ENCODE measurements at places on chromosomes 12 and 14.

DNA sequence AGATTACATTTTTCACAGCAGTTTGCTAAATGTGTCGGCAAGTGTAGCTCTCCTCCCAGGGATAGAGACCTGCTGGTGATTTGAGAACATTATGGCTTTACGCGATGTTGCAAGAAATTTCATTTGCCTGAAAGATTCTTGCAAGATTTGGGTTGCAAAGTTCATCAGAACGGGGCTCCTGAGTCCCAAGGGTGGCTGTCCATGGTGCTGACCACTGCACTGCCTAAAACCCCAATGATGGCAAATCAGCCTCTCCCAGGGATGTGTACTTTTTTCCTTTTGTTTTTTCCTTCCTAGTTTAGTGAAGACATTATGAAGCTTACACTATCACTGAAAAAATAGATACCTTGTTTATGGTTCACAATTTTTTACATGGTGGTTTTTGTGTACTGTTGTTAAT is 85.4 kb downstream of the WSCD2 start:
- peak; percentile 48 for DNase-seq

- no peak for DNase-seq
These were observed 884 bp downstream of the CAPRIN2 start for GRCh38 chr12:30753751-30754382.

DNA sequence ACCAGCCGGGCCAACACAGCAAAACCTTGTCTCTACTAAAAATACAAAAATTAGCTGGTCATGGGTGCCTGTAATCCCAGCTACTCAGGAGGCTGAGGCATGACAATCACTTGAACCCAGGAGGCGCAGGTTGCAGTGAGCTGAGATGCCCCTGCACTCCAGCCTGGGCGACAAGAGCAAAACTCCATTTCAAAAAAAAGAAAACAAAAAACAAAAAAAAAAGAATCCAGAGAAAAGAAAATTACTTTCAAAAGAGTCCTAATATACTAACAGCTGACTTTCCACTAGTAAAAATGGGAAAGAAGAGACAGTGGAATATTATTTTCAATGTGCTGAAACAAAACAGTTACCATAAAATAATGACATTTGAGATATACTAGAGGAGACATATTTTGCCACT is 8.3 kb upstream of the INSM2 start:
- DNase-seq, result no peak

DNA sequence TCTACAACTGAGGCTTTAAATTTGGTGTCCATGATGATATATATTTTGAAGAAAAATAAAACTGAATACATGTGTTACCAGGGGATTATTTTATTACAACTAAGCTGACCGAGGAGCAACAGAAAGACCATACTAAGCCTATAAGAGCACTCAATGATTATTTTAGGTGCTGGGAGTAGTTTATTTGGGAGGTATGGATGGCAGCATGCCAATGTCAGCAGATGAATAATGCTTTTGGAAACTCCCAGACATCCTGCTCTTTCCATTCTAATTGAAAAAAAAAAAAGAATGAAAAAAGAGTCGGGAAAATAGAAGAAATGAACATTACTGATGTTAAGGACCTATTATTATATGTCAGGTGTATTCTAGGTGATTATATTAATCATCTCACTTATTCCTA is 441.2 kb downstream of the BTG1 start:
- DNase-seq, result no peak

- DNase-seq, result no peak
These were observed 3.5 kb downstream of the CPNE6 start for GRCh38 chr14:24074625-24075484.

DNA sequence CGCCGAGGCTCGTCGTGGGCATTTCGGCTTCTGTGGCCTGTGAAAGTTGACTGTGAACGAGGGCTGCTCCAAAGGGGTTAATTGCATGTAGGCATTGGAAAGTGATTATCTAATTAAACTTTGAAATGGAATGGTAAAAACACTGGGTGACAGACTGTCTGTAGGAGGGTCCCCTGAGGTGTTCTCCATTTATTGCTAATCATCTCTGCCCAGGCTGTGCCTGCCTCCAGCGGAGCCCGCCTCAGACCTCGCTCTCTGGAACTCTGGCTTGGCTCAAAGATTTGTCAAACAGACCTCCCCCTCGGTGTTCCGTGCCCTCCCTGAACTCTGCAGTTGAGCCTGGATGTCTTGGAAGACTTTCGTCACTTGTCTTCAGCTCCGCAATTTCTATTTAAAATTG is 50.2 kb upstream of the VRK1 start:
- no peak for DNase-seq

DNA sequence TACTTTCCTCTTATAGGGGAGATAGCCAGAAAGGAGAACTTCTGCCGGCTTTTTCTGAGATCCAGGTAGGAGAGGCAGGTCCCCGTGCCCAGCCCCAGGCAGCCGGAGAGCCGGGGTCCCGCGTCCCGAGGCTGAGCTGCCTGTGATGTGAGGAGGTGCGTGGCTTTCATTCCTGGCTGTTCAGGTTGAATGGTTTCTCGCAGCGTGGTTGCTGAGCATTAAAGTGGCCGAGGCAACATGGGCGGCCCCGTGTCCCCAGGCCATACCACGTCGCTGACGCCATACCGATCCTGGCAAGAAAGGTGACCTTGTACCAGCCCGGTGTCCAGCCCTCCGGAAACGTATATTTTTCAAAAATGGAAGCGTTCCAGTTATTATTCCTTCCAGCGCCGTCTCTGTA is 116.7 kb upstream of the MYL2 start:
- no peak for DNase-seq

DNA sequence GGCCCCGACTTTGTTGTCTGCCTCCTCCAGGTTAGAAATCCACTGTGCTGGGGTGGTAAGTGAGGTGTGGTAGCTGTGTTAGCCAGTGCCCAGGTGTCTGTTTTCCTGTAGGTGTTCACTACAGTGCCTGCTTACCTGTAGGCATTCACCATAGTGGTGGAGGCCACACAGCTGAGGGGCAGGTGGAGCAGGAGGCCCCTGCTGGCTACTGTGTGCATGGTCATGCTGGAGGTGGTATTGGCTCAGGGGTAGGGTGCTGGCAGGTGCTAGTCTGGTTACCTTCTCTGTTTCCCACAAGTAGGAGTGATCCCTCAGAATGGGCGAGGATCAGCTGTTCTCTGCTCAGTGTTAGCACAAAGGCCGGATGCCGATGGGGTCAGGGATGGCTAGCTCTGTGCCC is 217.3 kb downstream of the SYT10 start:
- no peak for DNase-seq

- DNase-seq, result no peak
These were observed 222.8 kb downstream of the SOX5 start for GRCh38 chr12:23726646-23727045.

- DNase-seq, result no peak
These were observed 487.8 kb downstream of the KCNH5 start for GRCh38 chr14:62557416-62557815.

DNA sequence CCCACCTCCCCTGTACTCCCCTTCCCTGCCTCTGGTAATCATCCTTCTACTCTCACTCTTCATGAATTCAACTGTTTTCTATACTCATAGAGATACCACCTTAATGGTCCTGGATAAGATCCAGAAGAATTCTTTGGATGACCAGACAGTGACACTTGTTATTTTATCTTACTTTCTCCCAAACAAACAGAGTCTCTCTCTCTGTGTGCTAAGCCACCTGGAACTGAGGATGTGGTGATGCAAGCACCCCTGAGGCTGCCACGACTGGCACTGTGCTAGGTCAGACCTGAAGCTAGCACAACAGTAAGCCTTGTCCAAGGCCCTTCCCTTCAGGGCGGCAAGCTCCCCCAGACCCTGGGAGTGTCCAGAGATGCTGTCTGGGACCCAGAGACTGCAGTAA is 250.2 kb downstream of the C12orf50 start:
- no peak for DNase-seq

GRCh38 chr12:113932381-113933196 is 33.5 kb downstream of the RBM19 start:
- no peak for DNase-seq

DNA sequence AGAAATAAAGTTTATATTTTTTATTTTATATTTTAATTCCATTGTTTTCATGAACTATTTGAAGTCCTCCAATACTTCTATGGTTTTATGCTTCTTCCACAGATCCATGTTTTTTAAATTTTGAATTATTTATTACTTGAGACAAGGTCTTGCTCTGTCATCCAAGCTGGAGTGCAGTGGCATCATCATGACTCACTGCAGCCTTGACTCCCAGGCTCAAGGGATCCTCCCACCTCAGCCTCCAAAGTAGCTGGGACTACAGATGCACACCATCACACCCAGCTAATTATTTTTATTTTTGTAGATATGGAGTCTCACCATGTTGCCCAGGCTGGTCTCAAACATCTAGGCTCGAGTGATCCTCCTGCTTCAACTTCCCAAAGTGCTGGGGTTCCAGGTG is 28.8 kb upstream of the DLGAP5 start:
- DNase-seq, result no peak

GRCh38 chr14:97644365-97644764 is 847.2 kb downstream of the VRK1 start:
- DNase-seq, result no peak

DNA sequence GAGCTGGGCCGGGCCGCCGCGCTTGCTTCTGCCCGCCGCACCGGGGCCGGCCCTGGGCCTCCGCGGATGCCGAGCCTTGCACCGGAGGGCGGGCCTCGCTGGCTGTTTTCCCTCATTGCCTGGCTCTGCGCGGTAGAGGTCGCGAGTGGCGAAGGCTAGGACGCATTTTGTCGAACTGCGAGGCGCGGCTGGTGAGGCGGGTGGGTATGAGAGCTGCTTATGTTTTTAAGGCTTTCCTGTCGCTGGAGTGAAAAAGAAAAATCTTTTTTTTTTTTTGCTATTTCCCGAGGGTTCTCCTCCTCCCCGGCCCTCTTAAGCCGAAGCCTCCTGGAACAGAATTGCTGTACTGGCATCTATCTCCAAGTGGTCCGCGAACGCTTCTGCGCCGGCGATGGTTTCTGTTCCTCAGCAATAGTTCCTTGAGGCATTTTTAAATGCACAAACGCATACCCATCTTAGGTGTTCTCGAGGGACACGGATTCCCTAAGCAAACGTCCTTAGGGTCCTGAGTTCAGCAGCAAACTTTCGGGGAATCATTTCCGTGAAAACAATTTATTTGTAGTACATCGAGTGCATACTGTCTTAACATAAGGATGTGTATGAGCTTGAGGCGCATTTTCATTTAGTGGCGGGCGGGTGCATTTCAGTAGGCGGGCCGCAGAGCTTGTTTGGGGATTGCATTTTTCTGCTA is 631 bp downstream of the RESF1 start:
- DNase-seq, result peak; percentile 84

DNA sequence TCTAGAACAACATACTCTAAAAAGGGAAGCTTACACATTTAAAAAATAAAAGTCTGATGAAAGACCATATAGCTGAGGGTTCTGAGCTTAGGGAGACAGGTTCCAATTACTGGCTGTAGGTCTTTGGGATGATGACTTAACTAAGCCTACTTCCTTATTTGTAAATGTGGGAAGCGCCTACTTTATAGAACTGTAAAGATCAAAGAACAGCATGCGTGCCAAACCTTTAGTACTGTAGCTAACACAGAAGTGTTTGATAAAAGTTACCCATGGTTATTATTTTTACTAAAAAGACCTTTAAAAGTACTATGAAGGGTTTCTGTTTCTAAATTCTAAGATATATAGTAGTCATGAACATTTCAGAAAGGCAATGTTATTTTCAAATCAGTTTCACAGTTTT is 35.7 kb downstream of the STK38L start:
- DNase-seq, result no peak

DNA sequence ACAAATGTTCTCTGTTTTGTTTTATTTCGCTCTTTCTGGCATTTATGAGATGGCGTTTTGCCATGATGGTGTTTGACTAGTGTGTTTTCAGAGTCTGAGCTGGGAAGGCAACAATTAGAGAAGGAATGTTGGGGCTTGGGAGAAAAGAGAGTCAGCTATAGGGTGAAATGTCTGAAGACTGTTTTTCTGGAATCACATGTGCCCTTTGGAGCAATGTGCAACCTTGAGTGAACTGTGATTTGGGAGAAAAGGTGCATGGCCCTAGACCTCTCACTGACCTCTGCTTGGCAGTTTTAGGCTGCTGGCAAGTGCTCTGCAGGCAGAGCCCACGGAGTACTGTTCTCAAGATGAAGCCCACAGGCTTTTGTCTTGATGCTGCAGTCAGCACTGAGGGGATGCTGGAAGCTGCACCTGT is 379.9 kb upstream of the PDE3A start:
- DNase-seq, result no peak

DNA sequence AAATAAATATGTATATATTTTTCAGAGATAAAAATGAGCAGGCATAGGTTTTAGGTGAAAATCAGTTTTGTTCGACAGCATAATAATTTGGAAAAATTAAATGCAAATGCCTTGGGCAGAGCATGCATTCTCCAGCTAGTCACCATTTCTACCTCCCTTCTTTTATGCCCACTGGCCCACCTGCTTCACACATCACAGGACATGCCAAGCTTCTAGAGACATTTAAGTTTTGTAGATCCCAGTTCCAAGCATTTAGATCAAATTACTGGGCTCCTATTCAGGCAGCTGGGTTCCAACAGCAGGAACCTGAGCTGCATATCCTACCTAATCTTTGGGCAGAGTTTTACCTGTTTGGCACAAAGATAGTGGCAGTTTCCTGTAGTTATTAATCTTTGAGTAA is 67.6 kb upstream of the SLC38A4 start:
- no peak for DNase-seq

DNA sequence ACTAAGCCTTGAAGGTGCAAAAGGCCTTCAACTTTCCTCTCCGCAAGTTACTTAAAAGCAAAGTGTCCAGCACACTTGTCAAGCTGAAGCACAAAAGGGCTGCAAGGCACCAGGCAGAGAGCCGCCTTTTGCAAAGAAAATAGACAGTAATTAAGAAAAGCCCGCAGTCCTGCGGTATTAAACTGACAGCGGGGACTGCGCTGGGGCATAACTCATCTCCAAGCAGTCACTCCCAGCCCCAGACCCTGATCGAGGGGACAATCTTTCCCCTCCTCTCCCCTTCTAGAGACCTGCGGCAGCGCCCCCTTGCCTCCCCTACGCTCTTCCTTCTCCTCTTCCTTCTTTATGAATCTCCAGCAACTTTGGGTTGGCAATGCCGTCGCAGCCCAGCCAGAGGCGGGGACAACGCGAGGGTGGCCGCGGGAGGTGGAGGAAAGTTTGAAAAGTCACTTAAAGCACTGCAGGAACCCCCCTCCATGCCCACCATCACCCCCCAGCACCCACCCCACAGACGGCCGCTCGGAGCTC is 200.9 kb upstream of the CAND1 start:
- peak; percentile 50 for DNase-seq

- DNase-seq, result no peak
These were observed 60.4 kb downstream of the KSR2 start for GRCh38 chr12:117908411-117908810.

GRCh38 chr14:69647213-69647612 is 35.8 kb downstream of the SUSD6 start:
- DNase-seq, result no peak

DNA sequence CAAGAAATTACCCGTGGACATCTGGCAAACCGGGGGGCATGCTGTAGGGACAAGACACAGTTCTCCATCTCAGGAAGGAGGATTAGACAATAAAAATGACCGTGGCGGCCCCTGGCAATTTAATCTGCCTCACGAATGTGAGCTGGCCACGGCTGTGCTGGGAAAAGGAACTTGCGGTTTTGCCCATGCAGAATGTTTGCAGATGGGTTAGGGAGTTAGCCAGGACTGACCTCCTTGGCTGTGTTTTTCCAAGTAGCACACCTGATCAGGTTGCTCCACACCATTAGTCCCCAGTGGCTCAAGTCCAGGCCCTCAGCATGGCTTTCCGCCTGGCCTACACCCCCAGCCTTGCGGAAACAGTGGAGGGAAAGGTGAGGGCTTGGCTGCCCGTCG is 20.8 kb downstream of the TPCN1 start:
- DNase-seq, result peak; percentile 47

All from right forelimb (tissue), 1 donor.